Stimulated activated CD4-positive, alpha-beta T cell treated with anti-CD3 and anti-CD28 coated beads, TNF-alpha, amount 100 ng/mL, for 4 hours (primary cell): ENCODE measurements at places on chromosomes 13 and 19.

DNA sequence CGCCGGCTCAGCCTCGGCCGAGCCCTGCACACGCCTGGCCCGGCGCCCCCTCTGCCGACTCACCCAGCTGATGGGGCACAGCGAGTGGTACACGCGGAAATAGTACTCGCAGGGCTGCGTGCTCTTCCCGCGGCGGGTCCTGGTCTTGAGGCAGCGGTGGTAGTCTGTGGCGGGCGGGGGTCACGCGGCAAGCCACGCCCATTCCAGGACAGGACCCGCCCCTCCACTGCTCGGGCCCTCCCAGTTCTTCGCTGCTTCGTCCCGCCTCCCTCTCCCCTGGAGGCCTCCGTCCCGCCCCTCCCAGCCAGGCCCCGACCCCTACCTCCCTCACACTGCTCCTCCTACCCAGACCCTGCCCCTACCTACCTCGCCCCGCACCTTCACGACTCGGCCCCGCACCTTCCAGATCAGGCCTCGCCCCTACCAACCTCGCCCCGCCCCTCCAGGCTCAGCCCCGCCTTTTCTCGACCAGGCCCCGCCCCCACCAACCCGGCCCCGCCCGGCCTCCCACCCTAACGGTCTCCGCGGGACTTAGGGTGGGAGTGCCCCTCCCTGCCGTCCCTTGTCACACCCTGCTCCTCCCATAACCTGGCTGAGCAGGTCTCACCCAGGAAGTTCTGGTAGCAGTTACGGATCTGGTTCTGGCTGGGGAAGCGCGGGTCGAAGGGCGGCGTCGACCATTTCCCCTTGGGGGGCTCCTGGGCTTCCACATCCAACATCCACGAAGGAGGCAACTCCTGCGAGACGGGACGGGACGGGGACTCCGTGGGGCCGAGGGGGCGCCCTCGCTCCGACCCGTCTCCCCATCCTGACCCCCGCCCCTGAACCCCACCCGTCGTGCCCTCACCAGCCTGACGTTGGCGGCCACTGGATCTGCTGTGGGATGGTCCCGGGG lies 469 bp downstream of the COX6B2 start:
- DNase-seq: peak; percentile 35

- no peak for DNase-seq
These were observed 9.6 kb downstream of the MYO1F start for GRCh38 chr19:8567522-8568172.

- no peak for DNase-seq
These were observed 962 bp upstream of the TPRX1 start for GRCh38 chr19:47805313-47805712.

DNA sequence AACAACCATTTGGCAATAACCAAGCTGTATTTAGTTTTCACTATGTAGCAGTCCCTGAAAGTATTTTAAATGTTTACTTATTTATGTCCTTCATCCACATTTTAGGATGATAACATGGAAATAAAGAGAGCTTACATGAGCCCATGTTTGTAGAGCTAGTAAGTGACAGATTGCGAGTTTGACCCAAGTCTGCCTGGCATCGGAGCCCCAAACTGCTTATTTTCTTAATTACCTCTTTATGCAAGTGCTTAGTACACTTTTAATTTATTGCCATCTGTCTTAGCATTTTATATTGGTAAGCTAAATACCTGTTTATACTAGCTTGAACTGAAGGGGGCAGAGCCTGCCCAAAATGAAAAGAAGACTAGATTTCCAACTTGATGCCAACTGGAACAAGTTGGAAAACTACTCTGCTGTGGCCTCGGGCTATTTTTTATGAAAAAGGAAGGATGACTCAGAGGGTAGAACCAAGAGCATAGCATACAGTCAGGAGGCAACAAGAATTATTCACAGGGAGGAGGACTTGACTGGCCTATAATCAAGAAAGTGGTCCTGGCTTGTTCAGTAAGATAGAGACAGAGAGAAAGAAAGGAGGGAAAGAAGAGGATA lies 150.2 kb downstream of the NDFIP2 start:
- no peak for DNase-seq

DNA sequence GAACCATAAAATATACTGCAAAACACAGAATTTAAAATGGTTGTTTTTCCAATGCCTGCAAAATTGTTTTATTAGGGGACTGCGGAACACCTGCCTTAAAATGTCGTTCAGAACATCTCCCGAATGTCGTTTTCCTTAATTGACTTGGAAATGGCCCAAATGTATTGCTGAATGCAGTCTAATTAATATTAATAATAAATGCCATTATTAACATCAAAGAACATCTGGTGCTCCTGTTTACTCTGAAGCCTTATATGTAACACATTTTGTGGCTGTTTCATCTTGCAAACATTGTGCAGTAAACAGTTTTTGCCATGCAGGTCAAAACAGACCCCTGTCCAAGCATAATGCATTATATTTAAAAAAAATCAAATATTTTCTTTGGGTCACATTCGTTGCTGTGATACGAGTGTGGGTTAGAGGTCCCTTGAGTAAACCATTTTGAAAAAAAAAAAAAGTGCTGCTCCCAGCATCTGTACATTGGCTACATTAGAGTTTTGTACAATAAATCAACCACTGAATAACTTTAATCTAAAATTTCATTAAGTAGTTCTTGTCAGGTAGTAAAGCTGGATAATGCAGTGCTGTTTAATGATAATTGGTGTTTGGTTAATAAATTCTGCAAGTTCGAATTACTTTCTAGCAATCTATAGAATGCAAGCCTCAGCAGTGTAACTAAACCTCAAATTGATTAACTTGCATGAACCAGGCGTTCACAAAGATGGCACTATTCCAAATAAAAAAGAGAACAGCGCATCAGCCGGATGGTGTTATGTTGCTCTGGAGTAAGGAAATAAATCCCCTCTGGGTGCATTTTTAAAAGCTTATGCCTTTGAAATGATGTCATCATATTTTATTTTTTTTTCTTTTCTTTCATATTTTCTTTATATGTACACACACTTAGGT lies 140.2 kb downstream of the ZNF536 start:
- no peak for DNase-seq

GRCh38 chr13:57634839-57635165 lies 3.3 kb downstream of the PCDH17 start:
- DNase-seq: no peak

DNA sequence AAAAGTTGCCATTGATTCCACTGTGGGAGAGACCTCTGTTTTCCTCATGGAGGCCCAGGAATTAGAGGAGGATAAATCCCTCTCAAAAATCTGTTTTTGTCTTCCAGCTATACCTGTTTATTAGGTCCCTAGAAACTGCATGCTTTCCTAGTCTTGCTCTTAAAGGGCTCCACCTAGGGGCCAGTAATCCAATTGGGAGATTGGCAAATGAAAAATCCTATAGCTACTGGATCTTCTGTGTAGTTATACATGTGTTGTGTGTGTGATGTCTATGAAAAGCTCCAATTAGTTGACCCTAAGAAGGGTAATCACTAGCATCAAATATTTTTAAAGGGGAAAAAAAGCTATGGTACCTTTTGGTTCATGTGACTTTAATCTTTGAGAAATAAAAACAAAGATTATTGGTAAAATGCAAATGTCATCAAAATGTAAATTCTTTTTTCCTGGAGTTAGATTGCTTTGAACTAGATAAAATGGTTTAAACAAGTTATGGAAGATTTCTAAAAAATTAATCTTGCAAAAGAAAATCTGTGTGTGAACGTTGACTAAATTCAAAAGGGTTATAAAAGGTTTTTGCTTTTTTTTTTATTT lies 63.4 kb upstream of the C1QTNF9B start:
- DNase-seq: no peak

DNA sequence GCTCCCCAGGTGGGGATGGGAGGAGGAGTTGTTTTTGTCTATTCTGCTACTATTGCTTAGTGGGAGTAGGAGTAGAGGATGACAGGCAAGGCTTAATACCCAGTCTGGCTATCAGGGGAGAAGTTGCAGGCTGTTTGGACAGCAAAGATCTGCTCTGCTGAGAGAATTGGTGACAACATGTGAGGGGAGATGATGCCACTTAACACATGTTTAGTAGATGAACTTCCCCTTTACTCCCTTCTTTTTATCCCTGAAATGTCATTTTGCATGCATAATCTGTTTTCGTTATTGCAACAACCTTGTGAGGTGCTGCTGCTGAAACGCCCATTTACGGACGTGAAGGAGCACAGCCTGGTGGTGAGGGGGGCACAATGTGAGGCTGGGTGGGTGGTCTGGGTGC lies 3.0 kb upstream of the CYP4F12 start:
- DNase-seq: no peak

GRCh38 chr19:9823816-9824215 lies 3.9 kb upstream of the UBL5 start:
- DNase-seq: no peak

DNA sequence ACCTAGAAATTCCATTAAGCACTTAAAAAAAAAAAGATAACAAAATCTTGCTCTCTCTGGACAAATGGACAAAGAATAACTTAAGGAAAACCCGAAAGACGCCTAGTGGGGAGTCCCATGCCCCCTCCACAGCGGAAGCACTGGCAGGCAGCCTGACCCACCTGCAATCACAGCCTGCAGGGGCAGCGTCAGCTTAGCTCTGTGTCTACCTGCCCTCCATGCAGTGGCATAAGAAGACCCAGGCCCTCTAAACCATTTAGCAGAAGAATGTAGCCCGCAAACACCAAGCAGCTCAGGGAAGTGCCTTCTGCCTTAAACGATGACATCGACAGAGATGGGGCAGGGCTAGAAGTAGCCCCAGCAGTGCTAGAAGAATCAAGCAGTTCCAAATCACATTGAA lies 36.0 kb downstream of the KCTD15 start:
- no peak for DNase-seq
